ENCODE measurements at places on chromosomes 7 and 10.

DNA sequence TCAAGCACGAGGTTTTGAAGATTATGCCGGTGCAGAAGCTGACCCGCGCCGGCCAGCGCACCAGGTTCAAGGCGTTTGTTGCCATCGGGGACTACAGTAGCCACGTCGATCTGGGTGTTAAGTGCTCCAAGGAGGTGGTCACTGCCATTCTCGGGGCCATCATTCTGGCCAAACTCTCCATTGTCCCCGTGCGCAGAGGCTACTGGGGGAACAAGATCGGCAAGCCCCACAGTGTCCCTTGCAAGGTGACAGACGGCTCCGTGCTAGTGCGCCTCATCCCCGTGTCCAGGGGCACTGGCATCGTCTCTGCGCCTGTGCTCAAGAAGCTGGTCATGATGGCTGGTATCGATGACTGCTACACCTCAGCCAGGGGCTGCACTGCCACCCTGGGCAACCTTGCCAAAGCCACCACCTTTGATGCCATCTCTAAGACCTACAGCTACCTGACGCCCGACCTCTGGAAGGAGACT is 284.7 kb downstream of the GPR37 start:
- DNase-seq: no peak

DNA sequence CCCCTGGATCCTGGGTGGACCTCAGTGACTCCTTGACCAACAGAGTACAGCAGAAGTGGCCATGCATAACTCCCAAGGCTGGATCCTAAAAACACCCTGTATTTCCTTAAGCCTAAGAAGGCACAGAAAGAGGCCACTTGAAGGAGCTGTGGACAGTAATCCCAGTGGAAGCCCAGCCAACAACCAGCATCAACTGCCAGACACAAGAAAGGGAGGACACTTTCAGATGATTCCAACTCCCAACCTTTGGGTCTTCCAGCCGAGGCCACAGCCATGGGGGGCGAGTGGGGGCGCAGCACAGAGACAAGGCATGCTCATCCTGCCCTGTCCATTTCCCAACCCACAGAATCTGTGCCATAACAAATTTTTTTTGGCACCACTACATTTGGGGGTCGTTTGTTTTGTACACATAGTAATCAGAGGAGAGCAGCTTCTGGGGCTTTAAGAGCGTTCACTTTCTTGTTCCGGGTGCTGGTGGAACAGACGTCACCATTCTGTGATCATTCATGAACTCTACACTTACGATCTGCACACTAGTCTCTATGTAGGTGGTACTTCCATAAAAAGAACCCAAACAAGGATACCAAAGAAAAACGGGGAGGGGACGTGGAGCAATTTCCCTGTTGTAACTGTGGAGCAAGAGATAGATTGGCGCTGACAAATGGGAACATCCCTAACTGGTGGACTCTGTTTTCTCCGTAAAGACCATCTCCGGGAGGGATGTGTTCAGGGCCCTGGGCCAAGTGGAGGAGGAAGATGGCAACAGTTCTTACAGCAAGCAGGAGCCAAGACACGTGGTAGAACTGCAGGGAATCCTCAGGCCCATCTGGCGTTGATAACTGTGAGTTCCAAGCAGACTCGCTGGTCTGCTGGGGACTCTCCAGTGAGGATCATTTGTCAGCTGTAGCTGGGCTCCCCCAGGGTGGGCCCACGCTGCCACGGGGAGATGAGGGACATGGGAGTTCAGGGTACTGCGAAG is 6.0 kb upstream of the SLC29A3 start:
- peak; percentile 28 for DNase-seq

- DNase-seq: no peak
These were observed 99.9 kb upstream of the IL6 start for GRCh38 chr7:22627136-22627535.

GRCh38 chr7:151085691-151086620 is at the start of gene AGAP3:
TSS of gene AGAP3 (plus strand) at chr7:151086475. CDS start at chr7:151086742, 267 bp downstream.
- peak; percentile 88 for DNase-seq

DNA sequence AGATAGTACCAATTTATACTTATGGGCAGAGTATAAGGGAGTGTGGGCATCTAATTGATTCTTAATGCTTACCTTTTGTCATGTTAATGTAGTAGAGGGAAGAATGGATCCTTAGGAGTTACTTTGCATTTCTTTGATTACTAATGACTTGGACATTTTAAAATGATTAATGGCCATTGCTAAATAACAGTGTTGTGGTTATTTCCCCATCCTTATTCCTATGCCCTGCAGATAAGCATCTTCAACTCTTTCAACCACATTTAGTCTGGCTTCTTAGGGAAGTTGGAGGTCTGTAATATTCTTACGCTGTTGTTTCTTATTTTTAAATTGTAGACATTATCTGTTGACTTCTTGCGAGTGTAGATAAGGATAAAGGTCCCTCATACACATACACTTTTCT is 37.2 kb downstream of the KAT6B start:
- no peak for DNase-seq

DNA sequence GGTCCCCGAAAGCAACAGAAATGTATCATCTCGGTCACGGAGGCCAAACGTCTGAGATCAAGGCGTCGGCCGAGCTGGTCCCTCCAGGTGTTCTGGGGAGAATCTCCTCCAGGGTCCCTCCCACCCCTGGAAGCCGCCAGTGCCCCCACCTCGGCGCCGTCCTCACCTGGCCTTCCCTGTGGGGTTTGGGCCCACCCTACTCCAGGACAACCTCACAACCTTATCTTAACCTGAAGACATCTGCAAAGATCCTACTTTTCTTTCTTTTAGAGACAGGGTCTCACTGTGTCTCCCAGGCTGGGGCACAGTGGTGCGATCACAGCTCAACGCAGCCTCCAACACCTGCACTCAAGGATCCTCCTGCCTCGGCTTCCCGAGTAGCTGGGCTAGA is 33.4 kb downstream of the ADAP1 start:
- no peak for DNase-seq

GRCh38 chr7:127477295-127478023 is 85.0 kb upstream of the ZNF800 start:
- DNase-seq: no peak

DNA sequence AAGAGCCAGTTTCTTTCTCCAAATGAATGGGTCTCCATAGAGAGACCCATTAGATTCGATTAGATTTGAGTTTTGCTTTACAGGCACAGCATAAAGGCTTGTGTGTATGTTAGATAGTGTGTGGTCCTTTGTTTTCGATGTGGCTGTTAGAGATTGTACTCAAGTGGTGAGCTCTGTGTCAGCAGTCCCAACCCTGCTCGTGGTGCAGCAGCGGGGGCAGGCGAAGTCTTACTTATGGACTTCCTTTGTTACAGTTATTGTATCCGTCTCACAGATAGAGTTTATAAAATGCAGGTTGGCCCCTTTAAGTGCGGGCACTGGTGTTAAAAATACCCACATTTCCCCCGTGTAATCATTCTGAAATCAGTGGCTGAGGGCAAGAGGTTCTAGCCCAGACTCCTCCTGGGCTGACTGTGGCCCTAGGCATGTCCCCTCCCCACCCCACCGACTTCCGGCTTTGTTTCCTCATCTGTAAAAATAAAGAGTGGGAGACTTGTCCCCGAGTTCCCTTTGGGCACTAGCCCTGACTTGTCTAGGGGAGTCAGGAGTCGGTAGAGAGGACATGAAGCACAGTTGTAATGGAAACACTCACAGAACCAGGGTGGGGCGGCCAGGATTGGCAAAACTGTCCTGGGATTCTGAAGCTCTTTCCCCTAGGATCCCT is 28.6 kb downstream of the MTURN start:
- DNase-seq: no peak

GRCh38 chr10:490891-491571 is 198.4 kb downstream of the DIP2C start:
- DNase-seq: peak; percentile 38

DNA sequence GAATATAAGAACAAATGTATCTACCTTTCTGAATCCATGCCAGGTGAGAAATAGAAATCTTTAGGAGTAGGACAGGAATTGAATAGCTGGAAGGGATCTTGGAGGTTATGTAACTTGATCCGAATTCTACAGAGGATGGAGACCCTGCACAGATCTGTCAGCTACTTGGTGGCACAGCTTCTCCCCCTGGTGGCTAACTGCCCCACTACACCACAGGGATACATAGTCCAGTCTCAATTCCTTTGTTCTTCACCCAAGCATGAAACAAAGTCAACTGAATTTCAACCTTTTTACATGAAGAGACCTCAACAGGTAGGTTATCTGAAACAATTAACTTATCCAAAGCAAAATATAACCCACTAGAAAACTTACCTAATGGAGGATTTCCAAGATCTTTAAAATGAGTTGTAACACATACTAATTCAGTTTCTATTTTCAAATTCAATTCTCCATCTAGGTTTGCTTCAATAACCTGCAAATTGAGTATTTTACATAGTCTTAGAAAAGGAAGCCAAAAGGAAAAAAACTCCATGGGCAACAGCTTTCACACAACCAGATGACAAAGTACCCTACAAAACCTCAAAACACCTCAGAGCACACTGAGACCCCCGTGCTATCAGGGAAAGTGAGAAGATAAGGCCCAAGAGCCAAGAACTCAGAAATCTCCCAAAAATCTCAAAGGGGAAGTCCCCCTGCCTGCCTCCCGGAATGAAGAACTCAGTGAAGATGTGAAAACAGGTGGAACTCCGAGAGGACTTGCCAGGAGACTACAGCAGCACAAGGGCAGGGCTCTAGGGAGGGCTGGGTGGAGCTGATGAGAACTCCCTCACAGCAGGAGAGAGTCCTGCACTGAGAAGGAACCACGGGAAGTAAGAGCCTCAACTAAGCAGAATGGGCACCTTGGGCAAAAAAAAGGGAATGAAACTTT is 10.3 kb downstream of the HUS1 start:
- DNase-seq: peak; percentile 32

- DNase-seq: no peak
These were observed 40.0 kb downstream of the GOLGA7B start for GRCh38 chr10:97889461-97890265.

GRCh38 chr7:55515569-55516279 is 56.6 kb downstream of the VOPP1 start:
- no peak for DNase-seq

- no peak for DNase-seq
These were observed 119.6 kb downstream of the PRKAG2 start for GRCh38 chr7:151757274-151757673.

- no peak for DNase-seq
These were observed 194.7 kb downstream of the SNX13 start for GRCh38 chr7:17745610-17746009.

GRCh38 chr7:147438216-147438615 is 1152.3 kb upstream of the C7orf33 start:
- no peak for DNase-seq

GRCh38 chr7:92798517-92799249 is 37.7 kb downstream of the CDK6 start:
- no peak for DNase-seq

DNA sequence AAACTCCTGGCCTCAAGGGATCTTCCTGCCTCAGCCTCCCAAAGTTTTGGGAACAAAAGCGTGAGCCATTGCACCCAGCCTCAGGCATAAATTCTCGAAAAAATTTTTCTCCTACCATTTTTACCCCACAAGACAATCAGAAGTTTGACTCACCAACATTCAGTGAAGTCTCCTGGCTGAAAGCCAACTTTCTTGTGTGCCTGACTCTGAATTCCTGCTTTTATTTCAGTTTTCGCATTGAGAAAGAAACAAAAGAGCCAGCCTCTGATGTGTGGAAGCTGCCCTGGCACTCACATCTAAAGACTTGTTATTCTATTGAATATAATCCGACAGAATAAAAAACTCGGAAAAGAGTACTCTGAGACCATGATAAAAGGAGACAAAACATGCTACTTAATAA is 402.9 kb downstream of the MAGI2 start:
- DNase-seq: no peak

DNA sequence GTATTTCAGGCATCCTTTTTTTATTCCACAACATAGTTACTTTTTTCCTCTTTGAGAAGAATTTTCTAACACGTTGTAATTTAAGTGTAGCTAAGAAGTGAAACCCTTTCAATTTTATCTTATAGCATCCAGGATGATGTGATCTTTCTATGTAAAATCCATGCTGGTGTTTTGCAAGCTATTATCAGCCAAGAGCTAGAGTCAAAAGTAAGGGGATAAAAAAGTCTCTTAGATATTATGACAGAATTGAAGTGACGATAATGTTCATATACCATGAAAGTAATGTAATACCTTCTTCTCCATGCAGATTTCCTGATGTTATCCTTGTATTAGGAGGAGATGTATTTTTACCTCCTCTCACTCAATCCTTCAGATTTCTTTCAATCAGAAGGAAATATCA is 64.2 kb upstream of the MBL2 start:
- no peak for DNase-seq

DNA sequence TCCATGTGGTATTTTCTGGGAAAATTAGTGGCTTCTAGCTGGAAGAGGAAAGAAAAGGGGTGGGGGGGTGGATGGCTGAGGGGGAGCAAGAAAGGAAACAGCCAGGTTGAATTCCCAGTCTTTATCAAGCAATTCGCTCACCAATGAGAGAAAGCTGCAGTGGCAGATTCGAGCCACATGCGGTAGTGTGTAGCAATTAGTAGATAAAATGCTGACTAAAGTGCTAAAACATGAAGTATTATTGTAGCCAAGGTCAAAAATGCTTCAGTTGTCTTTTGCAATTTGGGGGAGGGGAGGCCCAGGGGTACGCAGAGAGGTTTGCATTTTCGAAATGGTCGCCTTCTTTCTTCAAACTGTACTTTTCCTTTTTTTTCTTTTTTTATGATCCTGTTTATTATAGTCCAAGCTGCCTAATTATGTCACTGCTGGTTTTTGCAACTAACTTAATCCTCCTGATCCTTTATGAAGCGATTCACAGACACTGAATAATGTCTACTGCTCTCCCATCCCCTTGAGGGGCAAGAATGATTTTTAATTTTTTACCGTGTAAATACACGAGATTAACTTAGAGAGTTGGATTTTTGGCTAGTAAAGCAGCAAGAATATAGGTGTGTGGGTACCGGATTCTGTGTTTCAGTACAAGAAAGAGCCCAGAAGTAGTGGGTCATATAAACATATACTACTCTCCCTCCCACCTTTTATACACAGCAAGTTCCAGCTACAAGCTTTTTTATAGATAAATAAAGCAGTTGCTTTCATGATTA is 3.6 kb upstream of the ARID5B start:
- peak; percentile 39 for DNase-seq

GRCh38 chr10:61627266-61627665 is 35.5 kb upstream of the CABCOCO1 start:
- no peak for DNase-seq

DNA sequence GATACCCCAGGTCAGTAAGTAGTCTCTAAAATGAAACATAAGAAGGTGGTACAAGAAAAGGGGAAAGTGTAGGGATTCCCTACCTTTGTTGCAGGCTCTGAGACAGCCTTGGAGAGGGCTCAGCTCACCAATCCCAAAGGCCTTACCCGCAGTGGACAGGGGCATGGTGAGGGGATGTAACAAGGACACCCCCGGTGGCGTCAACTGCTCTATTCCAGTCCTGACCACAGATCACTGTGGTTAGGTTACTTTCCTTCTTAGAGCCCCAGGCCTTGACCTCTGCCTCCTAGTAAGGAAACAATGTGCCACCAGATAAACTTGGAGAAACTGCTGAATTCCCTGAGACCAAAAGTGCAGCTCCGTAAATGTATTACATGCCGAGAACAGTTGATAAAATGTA is 17.5 kb downstream of the PLXNA4 start:
- no peak for DNase-seq

DNA sequence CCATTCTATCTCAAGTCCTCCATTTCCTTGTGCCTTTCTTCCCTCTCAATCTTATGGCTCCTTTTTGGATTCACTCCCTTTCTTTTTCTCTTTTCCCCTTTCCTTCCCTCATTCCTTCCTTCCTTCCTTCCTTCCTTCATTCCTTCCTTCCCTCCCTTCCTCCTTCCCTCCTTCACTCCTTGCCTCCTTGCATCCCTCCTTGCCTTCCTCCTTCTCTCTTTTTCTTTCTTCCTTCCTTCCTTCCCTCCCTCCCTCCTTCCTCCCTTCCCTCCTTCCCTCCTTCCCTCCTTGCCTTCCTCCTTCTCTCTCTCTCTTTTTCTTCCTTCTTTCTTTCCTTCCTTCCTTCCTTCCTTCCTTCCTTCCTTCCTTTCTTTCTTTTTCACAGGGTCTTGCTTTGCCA is 120.1 kb downstream of the SAMD9 start:
- DNase-seq: no peak

Measured in caudate nucleus (tissue), 63 donors.